ENCODE measurements at places on chromosomes 1 and 21.

- no peak for DNase-seq
Measured at GRCh38 chr1:33468967-33469366, 3.5 kb upstream of the ZSCAN20 start.

- no peak for DNase-seq
Measured at GRCh38 chr1:217542136-217542777, 88.6 kb downstream of the GPATCH2 start.

DNA sequence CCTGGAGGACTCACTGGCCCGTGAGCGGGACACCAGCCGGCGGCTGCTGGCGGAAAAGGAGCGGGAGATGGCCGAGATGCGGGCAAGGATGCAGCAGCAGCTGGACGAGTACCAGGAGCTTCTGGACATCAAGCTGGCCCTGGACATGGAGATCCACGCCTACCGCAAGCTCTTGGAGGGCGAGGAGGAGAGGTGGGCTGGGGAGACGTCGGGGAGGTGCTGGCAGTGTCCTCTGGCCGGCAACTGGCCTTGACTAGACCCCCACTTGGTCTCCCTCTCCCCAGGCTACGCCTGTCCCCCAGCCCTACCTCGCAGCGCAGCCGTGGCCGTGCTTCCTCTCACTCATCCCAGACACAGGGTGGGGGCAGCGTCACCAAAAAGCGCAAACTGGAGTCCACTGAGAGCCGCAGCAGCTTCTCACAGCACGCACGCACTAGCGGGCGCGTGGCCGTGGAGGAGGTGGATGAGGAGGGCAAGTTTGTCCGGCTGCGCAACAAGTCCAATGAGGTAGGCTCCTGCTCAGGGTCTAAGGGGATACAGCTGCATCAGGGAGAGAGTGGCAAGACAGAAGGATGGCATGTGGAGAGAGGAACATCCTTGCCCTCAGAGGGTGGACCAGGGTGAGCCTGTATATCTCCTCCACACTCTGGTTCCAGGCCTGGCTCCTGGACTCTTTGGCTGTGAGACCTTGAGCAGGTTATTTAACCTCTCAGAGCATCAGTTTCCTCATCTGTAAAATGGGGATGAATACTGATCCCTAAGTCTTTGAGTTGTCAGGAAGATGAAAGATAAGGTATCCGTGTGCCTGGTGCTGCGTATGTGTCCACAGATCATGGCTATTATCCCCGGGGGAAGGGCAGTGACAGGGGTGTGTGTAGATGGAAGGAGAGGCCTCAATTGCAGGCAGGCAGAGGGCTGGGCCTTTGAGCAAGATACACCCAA lies 17.2 kb upstream of the SEMA4A start:
- DNase-seq, result no peak

DNA sequence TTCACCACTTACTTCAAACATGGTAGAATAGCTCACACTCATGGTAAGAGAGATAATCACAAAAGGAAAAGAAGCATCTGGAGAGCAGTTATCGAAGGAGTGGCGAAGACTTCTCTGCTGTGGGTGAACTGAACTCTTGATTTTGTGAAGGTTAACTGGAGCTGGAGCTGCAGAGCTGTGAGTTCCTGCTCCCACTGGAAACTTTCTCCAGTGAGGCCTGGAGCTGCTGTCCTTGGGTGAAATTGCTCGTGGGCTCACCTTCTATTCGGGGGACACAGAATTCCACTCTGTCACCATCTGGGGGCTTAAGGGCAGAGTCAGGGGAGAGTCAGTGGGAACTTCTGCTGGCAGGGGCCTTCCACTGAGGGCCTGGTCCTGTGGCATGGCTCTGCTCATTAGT lies 45.9 kb downstream of the MAB21L3 start:
- no peak for DNase-seq

- DNase-seq, result no peak
Measured at GRCh38 chr1:25831569-25832196, 11.9 kb downstream of the MTFR1L start.

DNA sequence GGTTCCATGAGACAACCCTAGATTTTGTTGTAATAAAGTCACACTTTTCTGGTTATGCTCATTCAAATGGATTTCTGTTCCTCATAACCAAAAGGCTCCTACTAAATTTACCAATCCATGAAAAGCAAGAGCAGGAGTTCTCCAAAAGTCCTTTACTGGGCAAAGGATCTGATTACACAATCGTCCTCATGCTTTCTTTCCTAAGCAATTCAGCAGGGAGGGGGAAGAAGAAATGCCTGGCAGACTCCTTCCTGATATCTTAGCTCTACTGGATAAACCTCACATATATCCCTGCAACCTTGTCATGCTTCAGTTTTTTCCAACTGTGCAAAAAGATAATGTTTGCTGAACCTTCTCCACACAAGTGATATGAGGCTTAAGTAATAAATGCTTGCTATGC lies 67.6 kb upstream of the GUCA2B start:
- no peak for DNase-seq

DNA sequence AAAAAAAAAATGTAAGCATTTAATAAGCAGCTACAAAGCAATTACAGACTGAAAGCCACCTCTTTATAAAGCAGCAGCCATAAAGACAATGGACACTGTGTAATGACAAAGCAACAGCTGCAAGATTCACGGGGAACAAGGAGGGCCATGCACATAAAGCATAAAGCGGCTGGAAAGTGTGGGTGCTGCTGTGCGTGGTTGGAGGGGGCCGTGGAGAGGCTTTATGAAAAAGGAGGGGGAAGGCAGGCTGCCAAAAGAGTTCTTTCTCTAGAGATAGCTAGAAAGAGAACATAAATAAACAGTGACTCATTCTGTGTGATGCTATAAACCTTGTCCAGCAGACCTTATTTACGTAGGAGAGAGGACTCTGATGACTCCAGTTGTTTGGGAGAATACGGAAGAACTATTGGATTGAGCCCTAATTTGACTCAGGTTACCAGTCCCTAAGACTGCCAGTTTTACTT lies 49.3 kb downstream of the ADAMTS1 start:
- DNase-seq, result peak; percentile 93

DNA sequence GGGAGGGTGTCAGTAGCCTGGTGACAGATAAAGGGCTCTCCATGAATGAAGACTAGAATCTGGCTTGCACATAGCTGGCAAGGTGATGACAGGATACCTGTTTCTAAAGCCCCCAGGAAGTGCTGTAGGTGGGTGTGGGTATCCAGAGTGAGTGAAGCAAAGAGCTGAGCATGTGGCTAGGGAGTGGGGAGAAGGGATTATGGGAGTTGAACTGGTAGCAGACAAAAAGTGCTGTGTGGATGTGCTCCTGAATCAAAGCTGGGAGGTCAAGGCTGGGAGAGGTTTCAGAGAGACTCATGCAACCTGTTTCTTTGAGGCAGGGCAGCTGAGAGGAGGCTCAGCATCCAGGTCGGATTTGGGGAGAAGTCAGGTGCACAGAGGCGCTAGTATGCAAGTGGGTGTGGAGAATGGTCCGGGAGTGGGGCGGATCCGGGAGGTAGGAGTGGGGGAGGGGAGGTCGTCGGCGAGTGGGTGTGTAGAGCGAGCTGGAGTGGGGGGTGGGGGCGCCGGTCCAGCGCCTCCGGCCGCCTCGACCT lies 600 bp downstream of the ASTN1 start:
- DNase-seq, result no peak

GRCh38 chr1:221564891-221565290 lies 177.0 kb downstream of the DUSP10 start:
- no peak for DNase-seq

- DNase-seq, result no peak
Measured at GRCh38 chr1:44261171-44261817, 48.0 kb downstream of the DMAP1 start.

DNA sequence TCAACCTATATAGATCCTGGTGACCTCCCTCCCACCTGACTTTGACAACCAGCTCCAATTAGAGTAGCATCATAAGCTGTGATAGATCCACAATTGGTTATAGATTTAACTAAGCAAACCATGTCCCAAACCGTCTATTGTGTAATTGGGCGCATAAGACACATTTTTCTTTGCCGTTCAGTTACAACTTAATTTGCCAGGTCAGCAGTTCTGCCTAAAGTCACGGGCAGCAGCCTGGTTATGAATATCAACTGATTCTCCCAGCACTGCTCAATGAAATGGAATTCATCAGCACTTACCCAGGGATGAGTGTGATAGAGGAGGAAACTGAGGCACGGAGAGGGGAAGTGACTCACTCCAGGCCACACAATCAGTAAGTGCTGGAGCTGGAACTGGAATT lies 73.4 kb downstream of the KLHDC7A start:
- no peak for DNase-seq

- peak; percentile 96 for DNase-seq
Measured at GRCh38 chr1:225508538-225509375, 80.9 kb upstream of the LBR start.

GRCh38 chr1:159436469-159436868 lies 3.1 kb upstream of the OR10J1 start:
- DNase-seq, result no peak

- peak; percentile 10 for DNase-seq
Measured at GRCh38 chr1:45322486-45323040, 4.1 kb upstream of the HPDL start.
